ENCODE measurements at places on chromosomes 11 and 22. TPM values are rescaled to one million over a fixed set of nuclear protein-coding genes. Genes with fewer than 3 reads are reported as not detected.

- no peak for DNase-seq
Observed at GRCh38 chr11:116192509-116193210, 580.1 kb downstream of the BUD13 start.

GRCh38 chr11:123640677-123641494 is 13.5 kb downstream of the SCN3B start:
- peak; percentile 7 for DNase-seq

GRCh38 chr11:19938169-19938856 is 222.0 kb downstream of the DBX1 start:
- peak; percentile 39 for DNase-seq

GRCh38 chr11:15665368-15665871 is 550.7 kb downstream of the INSC start:
- DNase-seq: peak; percentile 3

- DNase-seq: no peak
Observed at GRCh38 chr11:46134540-46134939, 13.3 kb upstream of the PHF21A start.

DNA sequence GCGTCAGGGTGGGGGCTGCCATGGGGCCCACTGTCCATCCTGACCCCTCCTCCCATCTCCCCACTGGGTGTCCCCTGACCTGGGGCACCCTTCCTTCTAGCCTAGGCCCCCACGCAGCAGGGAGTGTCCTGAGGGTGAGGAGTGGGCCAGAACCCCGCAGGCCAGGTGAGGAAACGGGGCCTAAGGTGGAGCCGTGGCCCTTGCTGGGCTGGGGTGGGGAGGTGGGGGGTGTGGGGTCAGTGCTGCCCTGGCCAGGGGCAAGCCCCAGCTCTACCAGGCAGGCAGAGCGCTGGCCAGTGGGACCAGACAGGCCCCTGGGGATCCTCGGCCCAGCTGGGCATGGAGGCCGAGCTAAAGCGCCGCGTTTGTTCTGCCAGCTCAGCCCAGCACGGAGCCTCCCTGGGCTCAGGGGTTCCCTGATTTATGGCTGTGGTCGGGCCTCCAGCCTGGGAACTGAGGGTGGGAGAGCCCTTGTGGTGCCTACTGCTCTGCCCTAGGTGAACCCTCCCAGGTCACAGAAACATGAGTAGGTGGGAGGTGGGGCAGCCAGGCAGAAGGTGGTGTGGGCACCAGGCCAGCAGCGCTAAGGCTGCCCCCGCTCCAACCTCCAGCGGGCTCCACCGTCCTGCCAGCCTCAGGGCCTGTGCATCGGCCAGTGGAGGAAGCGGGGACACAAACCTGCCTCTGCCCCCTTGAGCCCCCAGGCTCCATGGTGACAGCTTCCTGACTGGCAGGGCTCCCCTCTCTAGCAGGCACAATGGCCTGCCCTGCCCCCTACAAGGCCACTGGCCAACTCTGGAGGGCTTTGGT is 22.4 kb downstream of the TRMU start:
- no peak for DNase-seq

DNA sequence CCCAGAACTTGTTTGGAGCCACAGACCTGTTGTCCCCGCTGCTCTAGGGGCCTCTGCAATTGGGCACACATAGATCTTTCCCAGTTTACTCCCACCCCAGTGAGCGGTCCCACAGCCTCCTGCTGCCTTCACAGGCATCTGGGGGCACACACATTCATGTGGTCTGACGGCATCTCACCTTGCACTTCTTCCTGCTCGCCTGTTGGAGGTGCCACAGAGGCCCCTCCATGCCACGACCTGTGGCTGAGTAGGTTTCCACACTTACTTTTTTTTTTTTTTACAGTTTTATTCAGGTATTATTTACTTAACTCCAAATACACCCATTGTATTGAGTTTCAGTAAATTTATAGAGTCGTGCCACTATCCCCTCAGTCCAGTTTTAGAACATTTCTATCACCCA is 68.9 kb upstream of the SEPTIN5 start:
- DNase-seq: no peak

GRCh38 chr22:20117633-20118299 is 740 bp upstream of the TRMT2A start:
- no peak for DNase-seq

- no peak for DNase-seq
Observed at GRCh38 chr22:40939202-40939601, 12.0 kb upstream of the RBX1 start.

GRCh38 chr22:49040111-49040510 is 787.6 kb downstream of the BRD1 start:
- DNase-seq: no peak

DNA sequence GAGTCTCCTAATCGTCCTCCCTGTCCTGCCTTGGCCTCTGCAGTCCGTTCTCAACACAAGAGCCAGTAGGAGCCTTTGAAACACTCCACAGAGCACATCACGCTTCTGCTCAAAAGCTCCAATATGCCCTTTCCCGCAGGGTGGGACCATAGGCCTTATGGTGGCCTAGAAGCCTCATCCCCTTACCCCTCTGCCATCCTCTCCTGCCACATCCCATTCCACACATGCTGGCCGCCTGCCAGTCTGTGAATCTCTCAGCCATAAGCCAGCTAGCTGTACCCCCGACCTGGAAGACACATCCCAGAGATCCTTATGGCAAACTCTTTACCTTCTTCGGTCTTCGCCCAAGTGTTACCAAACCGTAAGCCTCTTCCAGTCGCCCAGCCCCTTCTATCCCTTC is 157.8 kb downstream of the ENTHD1 start:
- DNase-seq: no peak

- no peak for DNase-seq
Observed at GRCh38 chr11:33708985-33709384, 8.4 kb upstream of the C11orf91 start.

DNA sequence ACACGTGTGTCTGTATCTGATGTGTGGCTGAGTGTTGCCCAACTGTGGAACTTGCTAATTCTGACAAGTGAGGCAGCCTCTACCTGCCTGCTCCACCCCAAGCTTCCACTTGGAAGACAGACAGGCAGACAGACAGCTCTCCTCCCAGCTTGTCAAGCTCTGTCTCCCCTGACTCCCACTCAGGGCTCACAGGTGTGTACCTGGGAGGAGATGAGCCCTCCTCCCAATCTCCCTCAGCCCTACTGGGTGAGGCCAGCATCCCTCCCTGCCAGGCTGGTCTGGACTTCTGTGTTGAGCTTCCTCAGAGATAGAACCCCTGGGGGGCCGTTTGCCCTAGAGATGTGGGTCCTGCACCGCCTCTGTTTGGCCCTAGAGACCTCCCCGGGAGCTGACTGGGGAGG is 1.0 kb upstream of the CHRM1 start:
- no peak for DNase-seq

The PANX3 gene
- total RNA-seq: not detected

The GAL gene
- total RNA-seq: 1.6 TPM

The HBD gene
- not detected for total RNA-seq

The USP47 gene
- 37.0 TPM for total RNA-seq

The SMIM35 gene
- not detected for total RNA-seq

The KCNA4 gene
- total RNA-seq: not detected

The DEPDC7 gene
- 18.2 TPM for total RNA-seq

The CD248 gene
- total RNA-seq: not detected

The ISX gene
- not detected for total RNA-seq

The FOLR3 gene
- total RNA-seq: 11.4 TPM
